Femur (tissue), 1 donor: ENCODE measurements at places on chromosomes 1 and 21.
A peak's percentile ranks its signal among the peaks of the same experiment; 100 is the strongest.

- DNase-seq: no peak
Observed at GRCh38 chr1:25580927-25581326, 35.7 kb upstream of the MAN1C1 start.

GRCh38 chr1:167594822-167595221, 35.2 kb upstream of the RCSD1 start:
- no peak for DNase-seq

GRCh38 chr1:241637046-241637590, 3.1 kb downstream of the CHML start:
- DNase-seq: no peak

DNA sequence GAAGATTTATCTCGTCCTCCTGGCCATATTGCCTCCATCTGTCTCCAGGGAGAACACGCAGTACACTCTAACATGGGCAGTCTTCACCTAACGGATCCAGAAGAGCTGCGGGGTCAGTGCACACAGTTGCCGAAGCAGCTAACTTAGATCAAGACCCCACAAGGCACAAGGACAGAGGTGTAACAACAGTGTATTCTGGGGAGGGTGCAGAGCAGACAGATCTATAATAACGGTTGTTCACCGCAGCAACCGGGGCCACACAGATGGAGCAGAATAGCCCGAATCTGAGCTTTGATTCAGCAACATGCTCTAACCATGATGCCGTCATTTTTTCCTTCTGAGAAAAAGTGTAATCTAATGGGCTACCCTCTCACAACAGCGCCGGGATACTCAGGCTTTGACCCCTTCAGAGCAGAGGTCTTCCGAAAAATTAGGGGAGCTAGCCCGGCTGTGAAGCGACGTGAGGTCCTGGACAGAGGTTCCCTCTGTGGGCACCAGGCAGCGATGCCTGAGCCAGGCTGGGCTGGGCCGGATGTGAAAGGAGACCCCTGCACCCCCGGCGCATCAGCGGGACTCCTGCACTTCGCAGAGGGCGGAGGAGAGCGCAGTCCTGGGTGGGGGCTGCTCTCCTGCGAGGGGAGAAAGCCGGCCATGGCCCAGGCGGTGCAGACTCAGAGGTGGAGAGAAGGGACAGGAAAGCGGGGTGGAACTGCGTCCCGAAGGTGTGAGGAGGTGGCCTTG, 57.5 kb downstream of the BCL9 start:
- peak; percentile 79 for DNase-seq

DNA sequence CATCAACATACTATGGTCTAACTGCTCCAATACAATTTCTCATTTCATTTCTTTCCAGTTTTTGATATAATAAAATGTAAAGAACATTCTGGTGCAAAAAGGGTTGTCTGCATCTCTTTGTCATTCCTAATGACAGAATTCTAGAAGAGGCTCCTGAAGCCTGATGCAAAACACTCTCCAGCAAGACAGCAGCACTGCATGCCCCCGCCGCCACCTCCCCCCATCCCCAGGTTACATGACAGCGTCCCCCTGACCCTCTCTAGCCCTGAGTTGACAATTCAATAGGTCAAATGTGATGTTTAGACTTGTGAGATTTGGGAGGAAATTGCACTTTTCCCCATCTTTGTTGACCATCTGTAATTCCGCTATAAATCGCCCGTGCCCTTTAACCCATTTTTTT, 64.6 kb upstream of the C1orf21 start:
- no peak for DNase-seq

DNA sequence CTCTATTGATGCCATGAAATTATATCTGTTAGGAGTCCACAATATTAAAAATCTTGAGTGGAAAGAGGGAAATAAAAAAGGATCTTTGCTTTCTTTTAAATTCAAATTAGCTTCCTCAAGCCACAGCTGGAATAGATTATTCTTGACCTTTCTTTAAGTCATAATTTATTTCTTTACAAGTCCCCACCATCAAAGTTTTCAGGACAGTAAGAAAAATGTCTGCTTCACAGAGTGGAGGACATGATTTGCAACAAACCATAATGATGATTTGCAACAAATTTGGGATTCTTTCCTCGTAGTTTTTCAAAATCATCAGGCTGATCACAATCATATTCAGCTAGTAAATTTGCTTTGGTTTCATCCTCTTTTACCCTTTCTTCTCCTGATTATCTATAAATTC, 301.8 kb upstream of the NRIP1 start:
- no peak for DNase-seq

- no peak for DNase-seq
Observed at GRCh38 chr1:17717594-17718535, 37.3 kb upstream of the ACTL8 start.

DNA sequence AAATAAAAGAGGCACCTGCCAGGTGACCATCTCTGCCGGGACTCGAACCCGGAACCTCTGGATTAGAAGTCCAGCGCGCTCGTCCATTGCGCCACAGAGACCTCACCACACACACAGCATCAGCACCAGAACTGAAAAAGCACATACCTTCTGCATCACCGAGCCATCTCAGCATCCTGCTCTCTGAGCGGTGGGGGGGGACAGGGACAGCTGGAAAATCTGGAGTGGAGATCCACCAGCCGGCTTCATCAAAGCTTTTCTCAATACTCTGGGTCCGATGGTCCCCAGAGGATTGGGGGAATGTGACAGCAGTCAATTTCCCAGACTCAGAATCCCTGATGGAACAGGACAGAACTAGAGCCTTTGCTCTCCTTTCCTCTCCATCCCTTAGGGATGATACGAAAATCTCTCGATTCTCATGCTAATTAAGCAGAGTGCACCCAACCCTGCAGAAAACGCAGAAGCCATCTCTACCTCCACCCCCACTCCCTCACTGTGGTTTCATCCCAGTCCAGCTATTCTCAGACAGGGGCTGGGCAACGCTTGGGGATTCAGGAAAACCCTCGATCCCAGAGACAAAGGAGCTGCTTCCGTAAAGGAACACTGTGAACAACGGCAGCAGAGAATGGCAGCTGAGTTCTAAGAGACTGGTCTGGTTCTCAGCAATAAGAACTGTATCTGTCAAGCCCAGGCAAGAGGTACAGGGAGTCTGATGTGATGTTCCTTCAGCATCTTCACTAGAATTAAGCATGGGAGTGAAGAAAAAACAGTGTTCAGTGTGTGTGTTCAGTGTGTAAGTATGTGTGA, 29.6 kb upstream of the CADM3 start:
- no peak for DNase-seq

DNA sequence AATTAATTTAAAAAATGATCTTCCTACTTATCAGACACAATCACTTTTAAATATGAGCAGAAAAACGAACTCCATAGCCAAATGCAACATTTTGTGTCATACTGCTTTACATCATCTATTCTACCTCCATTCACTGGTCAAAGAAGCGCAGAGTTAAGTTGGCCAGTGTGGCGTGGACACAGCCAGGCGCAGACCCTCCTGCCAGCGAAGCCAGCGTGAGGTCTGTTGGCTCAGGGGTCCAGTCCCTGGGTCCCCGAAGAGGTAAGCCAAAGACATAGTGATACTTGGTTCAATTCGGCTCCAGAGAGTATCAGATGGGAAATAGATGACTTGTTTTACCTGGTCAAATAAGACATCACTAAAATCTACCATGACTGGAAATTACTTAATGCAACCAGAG, 59.2 kb downstream of the B3GALT5 start:
- no peak for DNase-seq

DNA sequence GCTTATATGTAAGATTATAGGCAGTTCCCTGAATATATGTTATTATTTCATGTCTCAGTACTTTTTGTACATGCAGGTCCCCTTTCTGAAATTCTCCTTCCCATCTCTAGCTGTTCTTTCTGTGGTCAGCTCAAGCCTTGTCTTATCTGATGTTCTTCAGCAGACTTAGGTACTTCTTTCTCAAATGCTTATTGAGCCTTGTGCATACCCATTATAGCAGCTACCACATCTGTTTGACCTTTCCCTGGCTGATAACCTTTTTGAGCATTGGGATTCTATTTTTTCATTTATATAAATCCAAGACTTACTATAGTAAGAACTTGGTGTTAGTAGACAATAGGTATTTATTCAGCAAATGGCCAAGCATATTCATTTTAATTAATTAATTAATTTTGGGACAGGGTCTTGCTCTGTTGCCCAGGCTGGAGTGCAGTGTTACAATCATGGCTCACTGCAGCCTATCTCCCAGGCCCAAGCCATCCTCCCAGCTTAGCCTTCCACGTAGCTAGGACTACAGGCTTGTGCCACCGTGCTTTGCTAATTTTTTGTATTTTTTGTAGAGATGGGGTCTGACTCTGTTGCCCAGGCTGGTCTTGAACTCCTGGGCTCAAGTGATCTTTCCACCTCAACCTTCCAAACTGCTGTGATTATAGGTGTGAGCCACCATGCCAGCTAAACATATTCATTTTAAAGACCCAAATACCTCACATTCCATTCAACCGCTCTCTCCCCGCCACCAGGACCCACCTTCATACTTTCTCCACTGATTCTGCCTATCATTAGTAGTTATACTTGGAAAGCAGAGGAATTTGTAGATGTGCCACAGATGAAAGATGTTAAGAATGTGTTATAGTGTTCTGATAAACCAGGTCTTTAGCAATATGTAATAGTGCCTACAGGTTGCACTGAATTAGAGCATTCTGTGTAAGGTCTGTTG, 16.7 kb downstream of the TIPRL start:
- no peak for DNase-seq

DNA sequence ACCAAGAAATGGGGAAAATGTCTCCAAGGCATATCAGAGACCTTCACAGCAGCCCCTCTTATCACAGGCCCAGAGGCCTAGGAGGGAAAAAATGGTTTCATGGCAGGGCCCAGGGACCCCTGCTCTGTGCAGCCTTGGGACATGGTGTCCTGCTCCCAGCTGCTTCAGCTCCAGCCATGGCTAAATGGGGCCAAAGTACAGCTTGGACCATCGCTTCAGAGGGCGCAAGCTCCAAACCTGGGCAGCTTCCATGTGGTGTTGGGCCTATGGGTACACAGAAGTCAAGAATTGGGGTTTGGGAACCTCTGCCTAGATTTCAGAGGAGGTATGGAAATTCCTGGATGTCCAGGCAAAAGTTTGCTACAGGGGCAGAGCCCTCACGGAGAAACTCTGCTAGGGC, 282.4 kb upstream of the BEND5 start:
- no peak for DNase-seq

GRCh38 chr1:212641956-212642355, 33.4 kb downstream of the ATF3 start:
- no peak for DNase-seq

- DNase-seq: no peak
Observed at GRCh38 chr1:187645651-187646050, 816.9 kb downstream of the PLA2G4A start.

DNA sequence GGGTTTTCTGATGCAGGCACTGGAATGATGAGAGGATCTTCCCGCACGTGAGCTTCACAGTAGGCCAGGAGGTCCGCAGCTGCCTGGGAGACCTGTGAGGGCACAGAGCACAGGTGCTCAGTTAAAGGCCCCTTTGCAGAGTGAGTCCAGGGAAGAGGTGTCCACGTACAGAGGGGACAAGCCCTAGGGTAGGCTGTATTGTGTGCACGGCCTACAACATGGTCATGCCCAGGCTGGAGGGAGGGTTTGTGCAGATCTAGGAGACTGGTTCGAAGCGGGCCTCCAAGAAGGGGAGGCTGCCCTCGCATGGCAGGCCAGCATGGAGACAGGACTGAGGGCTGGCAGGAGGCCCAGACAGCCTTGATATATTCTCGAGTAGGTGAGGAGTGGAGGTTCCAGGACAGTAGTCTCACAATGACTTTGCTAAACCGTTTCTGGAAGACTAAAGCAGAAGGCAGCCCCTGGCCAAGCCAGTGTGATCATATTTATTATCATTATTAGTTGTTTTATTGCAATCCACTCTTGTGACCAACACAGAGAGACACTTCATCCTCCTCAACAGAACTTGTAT, 48.0 kb upstream of the B3GALNT2 start:
- no peak for DNase-seq

DNA sequence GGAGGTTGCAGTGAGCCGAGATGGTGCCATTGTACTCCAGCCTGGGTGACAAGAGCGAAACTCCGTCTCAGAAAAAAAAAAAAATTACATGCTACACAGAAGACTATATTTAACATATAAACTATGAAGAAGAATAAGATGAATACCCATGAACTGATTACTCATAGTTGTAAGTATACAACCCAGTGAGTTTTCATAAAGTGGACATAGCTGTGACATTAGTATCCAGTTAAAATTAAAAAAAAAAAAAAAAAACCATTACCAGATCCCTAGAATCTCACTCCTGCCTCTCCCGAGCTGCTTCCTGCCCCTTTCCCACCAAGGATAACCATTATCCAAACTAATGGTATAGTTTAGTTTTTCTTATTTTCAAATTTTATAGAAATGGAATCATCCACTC, 37.4 kb downstream of the UBE4B start:
- no peak for DNase-seq

DNA sequence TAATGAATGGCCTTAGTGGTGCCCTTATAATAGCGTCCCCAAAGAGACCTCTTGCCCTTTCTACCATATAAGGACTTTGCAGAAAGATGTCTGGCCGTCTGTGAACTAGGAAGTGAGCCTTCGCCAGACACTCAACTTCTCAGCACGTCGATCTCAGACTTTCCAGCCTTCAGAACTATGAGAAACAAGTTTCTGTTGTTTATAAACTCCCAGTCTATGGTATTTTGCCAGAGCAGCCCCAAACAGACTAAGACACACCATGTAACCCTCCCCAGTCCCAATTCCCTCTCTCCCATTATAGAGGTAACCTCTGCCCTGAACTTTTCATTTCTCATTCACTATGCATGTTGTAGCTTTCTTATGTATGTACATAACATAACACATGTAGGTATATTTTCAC, 55.7 kb downstream of the NID1 start:
- no peak for DNase-seq

DNA sequence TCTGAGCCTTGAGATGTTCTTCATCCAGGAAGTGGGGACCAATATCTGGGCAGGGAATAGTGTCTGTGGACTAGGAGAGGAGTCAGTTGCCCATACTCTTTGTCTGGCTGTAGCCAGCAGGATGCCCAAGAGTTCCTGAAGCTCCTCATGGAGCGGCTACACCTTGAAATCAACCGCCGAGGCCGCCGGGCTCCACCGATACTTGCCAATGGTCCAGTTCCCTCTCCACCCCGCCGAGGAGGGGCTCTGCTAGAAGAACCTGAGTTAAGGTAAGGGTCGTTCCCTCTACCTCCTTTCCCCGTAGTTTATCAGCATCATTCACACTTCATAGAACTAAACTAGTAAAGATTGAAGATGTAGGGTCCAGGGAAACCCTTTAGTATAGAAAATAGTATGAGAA, 3.4 kb upstream of the PPOX start:
- DNase-seq: no peak

DNA sequence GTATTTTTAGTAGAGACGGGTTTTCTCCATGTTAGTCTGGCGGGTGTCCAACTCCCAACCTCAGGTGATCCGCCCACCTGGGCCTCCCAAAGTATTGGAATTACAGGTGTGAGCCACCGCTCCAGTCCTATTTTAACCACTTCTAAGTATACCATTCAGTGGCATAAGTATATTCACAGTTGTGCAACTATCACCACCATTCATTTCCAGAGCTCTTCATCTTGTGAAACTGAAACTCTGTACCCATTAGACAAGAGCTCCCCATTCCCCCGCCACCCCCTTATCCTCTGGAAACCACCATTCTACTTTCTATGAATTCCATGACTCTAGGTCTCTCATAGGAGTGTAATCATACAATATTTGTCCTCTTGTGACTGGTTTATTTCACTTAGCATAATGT, 40.2 kb upstream of the CAMTA1 start:
- DNase-seq: no peak
